ENCODE measurements at places on chromosomes 7 and 10.
A peak's percentile ranks its signal among the peaks of the same experiment; 100 is the strongest.

GRCh38 chr10:31352436-31353226 lies 33.6 kb downstream of the ZEB1 start:
- no peak for DNase-seq

GRCh38 chr10:35136263-35136815 lies 9.7 kb downstream of the CREM start:
- DNase-seq = no peak

DNA sequence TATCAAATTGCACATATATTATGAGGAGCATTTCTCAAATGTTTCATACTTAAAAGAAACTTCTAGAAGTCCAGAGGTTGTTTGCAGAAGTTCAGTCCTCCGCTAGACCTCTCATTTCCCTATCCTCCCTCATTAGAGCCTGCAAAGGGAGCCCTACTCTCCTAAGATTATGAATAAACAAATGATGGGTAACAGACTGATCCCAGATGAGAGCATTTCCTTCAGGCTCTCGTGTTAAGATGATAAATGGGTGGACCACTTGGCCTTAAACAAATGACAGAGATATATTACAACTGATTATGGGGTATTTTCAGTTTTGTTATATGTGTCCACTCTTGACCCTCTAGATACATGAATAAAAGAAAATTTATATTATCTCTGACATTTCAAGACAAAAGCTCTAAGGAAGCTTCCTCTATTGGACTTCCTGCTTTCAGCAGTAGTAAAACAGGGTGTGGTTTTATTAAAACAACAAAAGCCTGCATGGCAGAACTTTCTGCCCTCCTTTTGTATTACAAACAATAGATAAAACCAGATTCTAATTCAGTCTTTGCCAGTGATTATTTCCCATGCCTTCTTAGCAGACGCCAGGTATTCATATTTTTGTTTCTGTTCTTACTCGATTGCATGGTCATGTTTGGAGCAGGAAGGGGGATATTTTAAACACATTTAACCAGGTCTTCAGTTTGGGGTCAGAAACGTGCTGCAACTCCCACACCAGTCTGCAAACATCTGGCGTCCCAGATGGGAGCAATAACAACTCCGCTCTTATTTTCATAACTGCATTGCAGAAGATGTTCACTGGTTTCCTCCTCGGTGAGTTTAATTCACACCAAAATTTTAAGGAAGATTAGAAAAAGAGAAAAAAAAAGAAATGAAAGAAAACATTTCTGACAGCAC lies 52.4 kb upstream of the FAM204A start:
- DNase-seq = no peak

- no peak for DNase-seq
These were observed 191.3 kb upstream of the GALNT17 start for GRCh38 chr7:70940597-70940996.

DNA sequence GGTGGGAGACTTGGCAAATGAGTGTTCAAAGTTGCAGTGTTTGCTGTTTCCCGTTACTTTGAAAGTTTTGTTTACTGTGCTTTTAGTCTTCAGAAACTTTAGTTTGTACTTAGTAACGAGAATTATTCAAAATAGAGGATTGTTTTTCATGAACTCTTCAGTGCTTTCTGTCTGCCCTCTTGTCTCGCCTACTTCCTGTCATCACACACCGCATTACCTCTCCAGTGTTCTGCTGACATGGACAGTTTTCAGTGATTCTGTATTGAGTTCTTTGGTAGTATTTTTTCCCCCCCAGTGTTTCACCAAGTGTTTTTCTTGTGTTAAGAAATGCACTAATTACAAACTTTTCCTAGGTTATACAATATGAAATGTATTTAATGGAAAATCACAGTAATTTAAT lies 207.0 kb downstream of the MLLT10 start:
- peak; percentile 44 for DNase-seq

DNA sequence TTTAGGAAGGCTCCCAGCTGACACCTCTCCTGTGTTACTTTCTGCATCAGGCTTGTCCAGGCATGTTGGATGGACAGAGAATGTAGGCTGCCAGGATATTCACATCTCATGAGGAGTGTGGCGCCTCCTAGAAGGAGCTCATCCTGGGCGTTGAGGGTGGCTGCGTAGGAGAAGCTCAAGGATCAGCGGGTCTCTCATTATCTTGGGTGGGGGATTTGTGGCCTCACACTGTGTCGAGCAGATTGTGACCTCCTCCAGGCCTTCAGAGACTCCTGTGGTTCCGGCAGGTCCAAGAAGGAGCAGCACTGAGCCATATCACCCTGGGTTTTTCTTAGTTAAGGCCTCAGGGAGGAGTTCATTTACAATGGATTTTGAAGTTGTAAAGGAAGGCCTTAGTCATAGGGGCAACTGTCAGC lies 8.7 kb upstream of the COBL start:
- DNase-seq = no peak

DNA sequence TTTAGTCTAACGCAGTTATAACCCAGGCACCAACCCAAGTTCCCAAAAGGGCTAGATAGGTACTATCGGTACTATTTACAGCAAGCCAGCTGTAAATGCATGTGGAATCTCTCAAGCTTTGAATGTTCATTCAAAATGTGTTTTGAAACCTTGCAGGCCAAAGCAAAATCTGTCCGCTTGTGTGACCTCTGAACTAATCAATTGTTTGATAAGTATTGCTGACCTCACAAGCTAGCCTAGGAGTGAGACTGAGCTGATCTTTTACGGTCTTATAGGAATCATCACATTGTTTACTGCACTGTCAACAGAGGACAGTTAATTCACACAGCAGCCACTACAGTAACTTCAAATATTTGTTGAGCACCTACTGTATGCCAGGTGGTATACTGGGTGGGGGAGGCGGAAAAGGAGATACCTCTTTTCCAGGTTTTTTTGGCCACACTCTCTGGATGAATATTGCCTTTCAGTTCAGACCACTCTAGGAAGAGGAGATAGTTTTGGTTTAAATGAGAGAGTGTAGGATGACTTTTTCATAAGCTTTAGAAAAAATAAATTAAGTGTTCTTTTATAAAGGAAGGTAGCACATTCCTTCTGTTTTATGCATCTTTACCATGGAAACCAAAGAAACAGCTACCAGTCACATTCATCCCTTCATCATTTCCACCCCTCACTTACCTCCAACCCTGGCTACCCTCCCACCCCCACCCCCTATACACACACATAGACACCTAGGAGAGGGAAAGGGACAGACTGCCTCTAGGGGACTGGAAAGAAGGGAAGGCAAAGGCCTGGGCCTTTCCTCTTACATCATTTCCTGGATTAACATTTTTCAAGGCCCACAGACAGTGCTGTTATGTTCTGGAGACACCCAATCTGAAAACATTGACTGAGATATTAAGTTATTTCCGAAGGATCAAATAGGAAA lies 2.4 kb downstream of the PAPSS2 start:
- no peak for DNase-seq

GRCh38 chr10:121579656-121580055 lies 18.6 kb downstream of the FGFR2 start:
- no peak for DNase-seq

DNA sequence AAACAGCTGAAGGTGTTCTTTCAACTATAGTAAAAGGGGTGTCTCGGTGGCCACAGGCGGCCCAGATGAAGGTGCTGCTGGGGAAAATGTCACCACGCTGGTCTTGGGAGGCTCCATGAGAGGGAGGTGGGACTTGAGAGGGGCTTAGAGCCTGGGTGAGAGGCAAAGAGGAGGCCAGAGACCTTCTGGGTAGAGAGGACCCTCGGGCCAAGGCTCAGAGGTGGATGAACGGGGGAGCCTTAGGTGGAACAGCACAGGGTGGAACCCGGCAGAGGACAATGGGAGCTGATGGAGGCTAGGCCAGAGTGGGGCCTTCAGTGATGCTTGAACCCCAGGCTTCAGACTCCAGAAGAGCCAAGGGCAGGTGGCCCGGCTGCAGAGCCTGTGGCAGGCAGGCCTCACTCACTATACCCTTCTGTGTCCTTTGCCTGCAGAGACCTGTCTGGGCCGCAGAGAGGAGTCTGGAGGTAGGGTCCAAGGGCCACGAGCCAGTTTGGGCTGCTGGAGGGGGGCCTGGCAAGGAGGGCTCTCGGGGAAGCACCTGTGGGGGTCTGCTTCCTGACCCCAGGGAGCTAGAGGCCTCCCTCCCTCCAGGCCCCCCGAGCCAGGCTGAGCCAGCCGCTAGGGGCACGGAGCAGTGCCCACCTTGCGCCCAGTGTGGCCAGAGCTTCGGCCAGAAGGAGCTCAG lies 32.1 kb downstream of the ZNF783 start:
- no peak for DNase-seq

DNA sequence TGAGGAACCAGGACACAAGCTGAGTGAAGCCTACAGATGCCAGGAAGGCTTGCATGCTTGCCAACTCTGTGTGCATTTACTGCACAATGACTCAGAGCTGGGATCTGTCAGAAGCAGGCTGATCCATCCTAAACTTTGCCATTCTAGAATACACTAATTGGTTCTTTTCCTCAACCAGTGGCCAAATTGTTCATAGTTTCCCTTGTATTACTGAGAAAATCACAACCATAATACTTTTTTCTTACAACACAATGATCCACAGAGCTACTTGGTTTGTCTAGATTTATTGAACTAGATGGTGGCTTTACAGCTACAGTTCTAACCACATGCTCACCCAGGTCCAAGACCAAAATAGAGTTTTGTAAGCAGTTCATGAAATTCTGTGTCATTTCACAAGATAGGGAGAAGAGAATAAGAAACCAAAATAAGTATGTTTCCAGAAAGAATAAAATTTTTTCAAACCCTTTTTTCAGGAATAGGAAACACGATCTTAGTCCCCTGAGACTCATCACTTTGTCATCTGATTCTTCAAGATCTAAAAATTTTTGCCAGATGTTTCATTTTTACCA lies 21.0 kb upstream of the LRRC17 start:
- no peak for DNase-seq

- DNase-seq = no peak
These were observed 628 bp downstream of the TAF6 start for GRCh38 chr7:100118388-100119071.

- no peak for DNase-seq
These were observed 97.3 kb downstream of the WNT2 start for GRCh38 chr7:117225536-117225935.

DNA sequence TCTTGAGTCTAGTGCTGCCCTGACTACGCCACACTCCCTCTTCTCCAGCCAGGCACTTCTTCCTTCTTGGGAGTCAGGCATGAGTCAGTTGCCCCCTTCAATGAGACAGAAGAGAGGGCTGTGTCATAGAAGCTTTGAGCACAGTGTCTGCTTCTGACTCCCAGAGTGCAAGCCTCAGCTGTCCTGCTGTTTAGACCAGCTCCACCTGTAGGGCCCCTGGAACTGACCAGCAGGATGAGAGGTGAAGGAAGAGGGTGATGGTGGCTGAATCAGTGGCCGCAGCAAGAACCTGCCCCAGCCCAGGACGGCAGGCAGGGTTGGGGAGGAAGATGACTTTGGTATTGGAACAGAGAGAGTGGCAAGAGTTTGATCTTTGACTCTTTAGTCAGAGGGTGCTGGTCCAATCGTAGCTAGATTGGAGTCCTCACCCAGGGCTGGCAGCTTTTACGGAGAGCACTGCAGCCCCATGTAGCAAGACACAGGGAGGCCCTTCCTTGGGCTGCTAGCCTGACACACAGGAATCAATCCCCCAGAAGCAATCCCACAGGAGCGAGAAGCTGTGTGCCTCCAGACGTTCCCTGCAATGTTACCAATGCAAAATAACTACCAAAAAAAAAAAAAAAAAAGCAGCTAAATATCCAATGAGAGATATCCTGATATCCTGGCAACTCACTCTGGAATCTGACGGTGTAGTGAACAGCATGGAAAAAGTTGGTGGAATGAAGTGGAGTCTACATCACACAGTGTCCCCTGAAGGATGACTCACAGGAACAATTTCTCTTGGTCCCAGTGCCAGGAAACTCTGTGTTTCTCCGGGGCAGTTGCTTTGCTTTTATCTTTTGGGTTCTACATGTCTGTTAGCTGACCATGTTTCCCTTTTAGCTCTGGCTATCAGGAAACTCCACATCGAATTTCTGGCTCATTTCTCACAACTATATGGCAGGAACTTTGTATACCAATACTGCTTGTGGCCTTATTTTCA lies 6.9 kb downstream of the C10orf62 start:
- DNase-seq = no peak

DNA sequence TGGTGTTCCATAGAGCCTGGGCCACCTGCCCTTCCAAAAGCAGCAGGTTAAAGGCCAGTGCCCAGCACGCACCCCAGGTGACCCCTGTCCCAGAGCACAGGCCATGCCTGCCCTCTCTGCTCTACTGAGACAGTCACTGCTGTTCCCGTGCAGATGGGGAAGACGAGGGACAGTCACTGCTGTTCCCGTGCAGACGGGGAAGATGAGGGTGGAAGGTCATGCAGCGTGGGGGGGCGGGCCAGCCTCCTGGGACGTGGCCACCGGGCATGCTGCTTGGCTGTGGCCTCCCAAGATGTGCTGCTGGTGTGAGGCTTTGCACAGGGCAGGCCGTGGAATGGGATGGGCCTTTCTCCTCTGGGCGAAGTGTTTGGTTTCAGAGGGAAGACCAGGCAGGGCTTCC lies 18.4 kb downstream of the LRRC27 start:
- no peak for DNase-seq

- no peak for DNase-seq
These were observed 73.9 kb downstream of the REEP3 start for GRCh38 chr10:63595072-63595471.
